Retina (tissue), 1 donor: ENCODE measurements at places on chromosomes 5 and 9.

GRCh38 chr9:106757514-106757913 lies 105.5 kb upstream of the ZNF462 start:
- DNase-seq: no peak

GRCh38 chr5:131068893-131069643 lies 96.0 kb downstream of the HINT1 start:
- peak; percentile 28 for DNase-seq

DNA sequence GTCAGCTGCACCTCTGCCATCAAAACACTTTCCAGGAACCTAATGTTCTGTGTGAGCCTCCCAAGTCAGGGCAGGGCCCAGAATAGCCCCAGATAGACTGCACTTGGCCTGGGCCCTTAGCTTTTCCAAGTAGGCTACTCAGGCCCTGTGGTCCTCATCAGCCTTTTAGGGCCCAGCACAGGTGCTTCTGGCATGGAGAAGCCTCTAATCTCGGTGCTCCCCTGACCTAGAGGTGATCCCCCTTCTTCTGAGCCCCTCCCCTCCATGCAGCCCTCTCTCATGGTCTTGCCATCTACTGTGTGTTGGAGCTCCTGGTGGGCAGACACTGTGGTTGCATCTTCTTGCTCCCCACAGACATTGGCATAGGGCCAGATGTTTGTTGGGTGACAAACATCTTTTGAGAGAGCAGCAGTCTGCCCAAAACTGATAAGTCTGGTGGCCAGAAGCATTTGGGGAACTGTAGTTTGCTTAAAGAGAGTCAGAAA lies 28.1 kb downstream of the FRMPD1 start:
- DNase-seq: no peak

DNA sequence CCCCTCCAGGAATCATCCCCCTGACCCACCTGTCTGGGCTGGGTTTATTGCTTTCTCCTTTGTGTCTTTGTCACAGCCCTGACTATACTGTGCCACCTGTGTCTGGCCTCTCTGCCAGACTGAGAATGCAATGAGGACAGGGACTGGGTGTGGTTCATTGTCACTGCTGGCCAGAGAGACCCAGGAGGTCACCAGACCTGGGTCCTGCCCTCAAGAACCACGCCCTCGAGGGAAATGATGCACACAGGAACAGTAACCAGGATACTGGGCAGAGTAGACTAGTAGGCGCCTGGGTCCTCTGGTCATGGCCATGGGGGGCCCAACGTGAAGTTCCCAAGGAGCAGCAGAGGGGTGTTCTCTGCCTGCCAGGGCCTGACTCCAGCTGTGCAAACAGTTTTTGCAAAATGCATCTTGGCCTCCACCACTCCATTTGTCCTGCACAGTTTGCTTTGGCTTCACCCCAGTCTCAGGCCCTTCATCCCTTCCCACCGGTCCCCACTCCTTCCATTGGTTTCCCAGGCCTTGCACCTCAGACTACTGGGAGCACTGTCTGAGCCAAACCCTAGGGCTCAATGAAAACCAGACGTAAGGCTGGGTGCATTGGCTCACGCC lies 17.8 kb downstream of the RGS3 start:
- no peak for DNase-seq

DNA sequence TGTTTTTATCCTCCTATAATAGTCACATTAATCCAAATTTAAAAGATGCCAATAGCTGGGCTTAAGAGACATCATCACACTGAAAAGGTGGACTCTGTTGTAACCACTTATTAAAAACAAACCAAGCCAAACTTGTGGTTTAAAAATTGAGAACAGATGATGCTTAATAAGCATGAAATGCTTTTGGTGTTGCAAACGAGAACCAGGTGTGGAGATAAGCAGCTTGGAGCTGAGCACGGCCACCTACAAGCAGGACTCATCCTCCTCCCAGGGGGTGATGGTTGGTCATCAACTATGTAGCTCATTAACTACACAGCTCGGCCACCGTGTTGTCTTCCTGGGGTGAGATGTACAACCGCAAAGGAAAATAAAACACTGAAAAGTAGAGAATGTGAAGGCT lies 154.4 kb downstream of the NPR3 start:
- no peak for DNase-seq

- no peak for DNase-seq
Observed at GRCh38 chr5:90930062-90930461, 371.5 kb downstream of the ADGRV1 start.

DNA sequence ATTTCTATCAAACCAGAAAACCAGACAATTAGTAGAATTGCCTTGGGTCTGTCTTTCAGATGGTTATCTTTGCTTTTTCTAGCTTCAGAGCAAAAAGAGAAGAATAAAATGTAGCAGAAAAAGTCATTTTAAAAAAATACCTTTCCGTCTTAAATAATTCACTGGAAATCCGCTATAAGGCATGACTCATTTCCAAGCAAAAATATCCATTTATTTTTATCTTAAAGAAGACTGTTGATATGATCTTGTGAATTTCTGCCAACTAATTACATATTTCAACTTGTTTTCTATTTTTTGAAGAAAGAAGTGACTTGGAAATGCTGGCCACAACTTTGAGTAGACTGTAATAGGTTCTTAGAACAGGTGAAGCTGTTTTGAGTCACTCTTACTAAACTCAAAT lies 83.7 kb downstream of the VCAN start:
- DNase-seq: no peak

GRCh38 chr9:135612981-135613910 lies 26.1 kb downstream of the GLT6D1 start:
- DNase-seq: no peak

DNA sequence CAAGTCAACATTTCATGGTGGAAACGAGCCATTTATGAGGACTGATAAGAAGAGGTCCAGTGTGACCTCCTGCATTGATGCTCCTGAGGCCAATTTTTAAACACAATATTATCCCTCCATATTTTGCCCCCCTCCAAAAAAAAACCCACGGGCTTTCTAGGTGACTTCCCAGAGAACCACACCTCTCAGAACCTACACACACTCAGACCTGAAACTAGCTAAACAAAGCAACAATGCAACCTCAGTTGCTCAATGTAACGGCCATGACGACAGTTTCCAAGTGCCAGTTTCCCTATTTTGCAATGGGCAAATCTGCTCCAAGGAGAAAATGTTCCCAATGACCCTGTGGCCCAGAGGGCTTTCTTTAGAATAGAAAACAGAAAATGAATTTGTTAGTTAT lies 3.5 kb downstream of the NRG2 start:
- no peak for DNase-seq

DNA sequence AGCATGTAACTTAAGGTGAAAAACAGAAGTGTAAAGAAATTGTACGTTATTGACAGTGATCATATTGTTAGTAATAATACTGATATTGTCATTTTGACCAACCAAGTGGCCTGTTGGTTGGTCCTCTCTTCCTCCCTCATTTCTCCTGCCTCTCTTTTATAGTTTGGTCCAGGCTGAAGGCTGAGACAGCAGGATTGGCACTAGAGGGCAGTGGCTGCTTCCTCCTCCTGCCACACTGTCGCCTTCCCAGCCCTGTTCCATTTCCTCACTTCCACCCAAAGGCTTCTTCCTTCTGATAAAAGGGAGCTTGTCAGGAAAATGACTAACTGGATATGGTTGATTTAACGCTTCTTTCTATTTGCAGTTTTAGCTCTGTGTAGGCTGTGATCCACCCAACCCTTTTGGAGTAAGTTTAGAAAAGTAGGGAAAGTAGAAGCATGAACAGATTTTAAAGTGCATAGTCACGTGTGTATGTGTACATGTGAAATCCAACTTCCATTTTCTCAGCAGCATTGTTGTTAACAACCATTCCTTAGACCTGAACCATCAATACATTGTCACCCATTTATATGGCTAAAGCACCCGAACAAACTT lies 35.6 kb downstream of the PTCD2 start:
- peak; percentile 62 for DNase-seq

- DNase-seq: no peak
Observed at GRCh38 chr9:19787672-19788071, 1.2 kb downstream of the SLC24A2 start.
